ENCODE measurements at places on chromosomes 7 and 10.

DNA sequence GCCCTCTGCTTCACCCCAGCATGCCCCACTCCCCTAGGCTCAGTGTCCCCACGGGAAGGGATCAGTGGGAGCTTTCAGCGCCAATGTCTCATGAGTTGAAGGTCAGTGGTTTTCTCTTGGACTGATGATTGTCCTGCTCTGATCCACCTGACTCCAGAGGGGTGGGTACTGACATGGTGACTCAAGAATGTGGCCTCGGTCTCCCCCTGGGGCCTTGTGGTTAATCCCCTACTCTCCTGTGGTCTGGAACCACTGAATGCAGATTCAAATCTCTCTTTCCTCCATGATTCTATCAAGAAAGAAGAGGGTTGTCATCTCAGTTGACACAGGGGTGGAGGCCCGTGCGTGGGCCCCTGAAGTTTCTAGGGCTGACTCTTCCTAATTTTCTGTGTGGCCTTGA, 176.9 kb downstream of the RPS24 start:
- DNase-seq: no peak

DNA sequence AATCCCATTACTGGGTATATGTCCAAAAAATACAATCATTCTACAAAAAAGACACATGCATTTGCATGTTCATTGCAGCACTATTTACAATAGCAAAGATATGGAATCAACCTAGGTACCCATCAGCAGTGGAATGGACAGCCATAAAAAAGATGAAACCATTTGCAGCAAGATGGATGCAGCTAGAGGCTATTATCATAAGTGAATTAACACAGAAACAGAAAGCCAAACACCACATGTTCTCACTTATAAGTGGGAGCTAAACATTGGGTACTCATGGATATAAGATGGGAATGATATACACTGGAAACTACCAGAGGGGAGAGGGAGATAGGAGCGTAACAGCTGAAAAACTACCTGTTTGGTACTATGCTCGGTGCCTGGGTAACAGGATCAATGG, 154.0 kb downstream of the TMEM26 start:
- no peak for DNase-seq

GRCh38 chr7:8143151-8143874, 118.7 kb downstream of the ICA1 start:
- DNase-seq: no peak

DNA sequence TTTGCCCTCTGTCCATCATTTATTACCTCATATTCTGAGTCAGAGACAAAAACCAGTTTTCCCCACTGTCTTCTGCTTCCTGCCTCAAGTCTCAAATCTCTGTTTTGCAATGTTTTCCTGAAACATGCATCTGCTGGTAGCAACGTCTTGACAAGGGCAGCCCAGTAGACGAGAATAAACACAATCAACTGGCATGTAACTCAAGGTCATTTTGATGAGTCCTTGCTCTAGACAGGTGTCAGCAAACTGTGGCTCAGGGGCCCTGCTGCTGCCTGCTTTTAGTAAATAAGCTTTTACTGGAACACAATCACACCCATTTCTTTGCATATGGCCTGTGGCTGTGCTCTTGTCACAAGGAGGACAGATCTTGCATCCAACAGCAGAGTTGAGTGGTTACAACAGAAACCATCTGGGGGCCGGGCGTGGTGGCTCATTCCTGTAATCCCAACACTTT, 59.8 kb downstream of the ITIH5 start:
- DNase-seq: no peak

- no peak for DNase-seq
These were observed 188.3 kb upstream of the MEOX2 start for GRCh38 chr7:15874774-15875173.

- DNase-seq: no peak
These were observed 16.3 kb downstream of the TES start for GRCh38 chr7:116226664-116227063.

- DNase-seq: no peak
These were observed 9.3 kb downstream of the EVX1 start for GRCh38 chr7:27251652-27252590.

DNA sequence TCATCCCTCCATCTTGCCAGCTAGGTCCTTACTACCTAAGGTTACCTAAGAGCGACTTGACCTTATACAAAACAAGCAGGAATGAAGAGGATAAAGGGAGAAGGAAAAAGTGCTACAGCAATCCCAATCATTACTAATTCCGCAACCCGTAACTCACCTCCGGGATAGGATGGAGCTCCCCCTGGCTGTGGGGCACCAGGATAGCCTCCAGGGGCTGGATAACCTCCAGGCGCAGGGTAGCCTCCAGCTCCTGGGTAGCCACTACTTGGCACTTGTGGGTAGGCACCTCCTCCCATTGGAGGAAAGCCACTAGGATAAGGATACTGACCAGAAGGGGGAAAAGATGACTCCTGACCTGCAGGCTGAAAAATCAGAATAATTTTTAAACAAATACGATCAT, 15.8 kb downstream of the ANXA7 start:
- no peak for DNase-seq

- DNase-seq: no peak
These were observed 105.1 kb upstream of the ANK3 start for GRCh38 chr10:60494774-60495173.

DNA sequence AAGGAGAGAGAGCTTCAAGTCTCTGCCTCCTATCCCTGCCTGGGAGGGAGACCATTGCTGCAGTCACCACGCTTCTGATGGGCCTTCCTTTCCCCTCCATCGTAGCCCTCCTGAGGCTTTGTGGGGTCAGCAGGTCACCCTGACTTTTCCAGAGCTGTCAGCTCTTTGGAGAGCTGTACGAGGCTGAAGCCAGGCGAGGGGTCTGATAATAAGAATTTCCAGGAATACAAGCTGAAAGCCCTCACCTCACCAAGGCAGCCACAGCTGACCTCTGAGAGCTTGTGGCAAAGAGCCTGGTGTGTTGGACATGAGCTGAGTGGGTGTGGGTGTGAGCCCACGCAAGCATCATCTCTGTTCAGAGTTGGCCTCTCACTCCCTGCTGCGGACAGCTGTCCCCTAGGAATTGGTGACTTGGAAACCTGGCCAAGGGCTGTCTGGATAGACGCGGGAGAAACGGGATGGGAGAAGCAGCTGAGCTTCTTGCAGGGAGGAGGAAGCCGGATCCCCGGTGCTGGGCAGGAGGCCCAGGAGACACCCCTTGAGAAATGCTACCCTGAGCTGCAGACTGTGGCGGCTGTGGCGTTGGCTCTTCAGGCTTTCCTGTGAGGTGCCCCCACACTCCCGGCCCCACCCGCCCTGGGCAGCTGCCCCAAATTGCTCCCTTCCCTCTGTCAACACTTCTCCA, 122.1 kb upstream of the BTBD16 start:
- DNase-seq: no peak

GRCh38 chr7:2243458-2243857, 1.4 kb downstream of the NUDT1 start:
- no peak for DNase-seq

GRCh38 chr10:17143055-17143690, 13.6 kb upstream of the CUBN start:
- DNase-seq: no peak

GRCh38 chr10:70459061-70459773, 17.7 kb upstream of the NODAL start:
- no peak for DNase-seq

- DNase-seq: no peak
These were observed 299.9 kb upstream of the PITRM1 start for GRCh38 chr10:3472287-3473051.

DNA sequence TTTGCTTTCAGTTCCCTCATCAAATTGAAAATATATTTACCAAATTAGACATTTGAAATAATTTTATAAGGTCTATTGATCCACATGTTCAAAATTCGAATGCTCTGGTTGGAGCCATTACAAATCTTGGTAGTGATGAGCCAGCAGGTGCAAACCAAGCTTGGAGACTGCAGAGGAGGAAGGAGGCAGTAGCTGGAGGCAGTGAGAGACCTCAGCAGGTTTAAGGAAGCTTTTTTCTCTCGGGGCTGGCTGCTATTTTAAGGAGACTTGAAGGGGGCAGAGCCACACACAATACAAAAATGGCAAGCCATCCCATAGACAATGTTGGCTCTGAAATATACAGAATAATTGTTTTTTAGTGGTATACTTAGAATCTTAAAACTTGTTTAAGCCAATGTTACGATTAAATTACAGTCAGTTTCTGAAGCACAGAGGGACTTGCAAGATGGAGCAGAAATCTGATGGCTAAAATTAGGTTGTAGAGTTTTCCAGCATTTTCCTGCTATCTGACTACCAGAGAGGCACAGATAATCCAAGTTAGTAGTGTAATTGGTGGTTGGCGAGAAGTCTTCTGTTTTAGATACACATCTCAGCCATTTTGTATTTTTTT, 185.8 kb downstream of the SNX10 start:
- DNase-seq: no peak

DNA sequence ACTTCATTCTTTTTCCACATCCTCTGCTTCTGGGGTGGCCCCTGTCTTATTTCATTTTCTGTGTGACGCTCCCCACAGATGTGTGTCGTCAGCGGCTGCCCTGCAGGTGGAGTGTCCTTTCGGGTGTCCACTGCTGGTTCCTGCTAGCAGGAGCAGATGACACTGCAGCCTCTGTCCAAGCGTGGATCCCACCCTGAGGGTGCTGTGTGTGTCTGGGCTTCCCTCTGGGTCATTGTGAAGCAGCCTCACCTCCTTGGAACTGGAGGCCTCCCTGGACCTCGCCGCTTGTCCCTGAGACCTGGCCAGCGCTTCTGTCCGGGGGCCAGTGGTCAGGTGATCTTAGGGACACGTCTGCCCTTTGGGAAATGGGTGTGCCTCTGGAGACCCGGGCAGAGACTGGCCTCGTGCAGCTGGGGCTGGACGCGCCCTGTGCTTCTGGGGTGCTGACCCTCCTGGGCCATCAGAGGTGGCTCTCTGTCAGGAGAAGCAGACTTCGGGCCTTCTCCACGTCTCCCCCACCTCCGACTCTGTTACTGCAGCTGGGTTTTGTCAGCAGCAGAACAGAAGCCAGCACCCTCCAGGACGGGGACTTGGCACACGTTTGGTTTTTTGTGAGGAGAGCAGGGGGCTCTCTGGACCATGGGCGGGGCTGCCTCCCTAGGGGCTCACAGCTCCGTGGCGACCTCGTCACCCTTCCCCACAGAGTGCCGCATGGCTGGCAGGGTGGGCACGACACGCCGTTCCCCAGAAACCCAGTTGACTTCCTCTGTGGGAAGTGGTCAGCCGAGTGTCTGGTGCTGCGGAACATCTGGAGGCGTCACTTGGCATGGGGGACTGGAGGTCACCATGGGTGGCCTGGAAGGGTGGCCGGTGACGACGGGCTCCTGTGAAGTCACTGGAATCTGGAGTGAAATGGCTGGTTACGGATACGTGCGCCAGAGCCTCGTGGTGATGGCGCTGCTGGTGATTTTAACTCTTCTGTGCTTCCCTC, 48.4 kb downstream of the INPP5A start:
- no peak for DNase-seq

DNA sequence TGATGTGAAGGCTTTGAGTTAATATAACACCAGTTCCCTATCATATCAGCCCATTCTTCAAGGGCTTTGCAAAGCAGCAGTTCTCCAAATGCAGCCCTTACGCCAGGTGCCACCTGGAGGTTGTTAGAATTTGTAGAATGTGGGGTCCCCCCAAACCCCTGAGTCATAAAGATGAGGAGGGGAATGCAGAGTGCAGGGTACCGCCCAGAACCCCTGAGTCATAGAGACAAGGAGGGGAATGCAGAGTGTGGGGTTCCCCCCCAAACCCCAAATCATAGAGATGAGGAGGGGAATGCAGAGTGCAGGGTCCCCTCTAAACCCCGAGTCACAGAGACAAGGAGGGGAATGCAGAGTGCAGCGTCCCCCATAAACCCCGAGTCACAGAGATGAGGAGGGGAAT, 605.8 kb downstream of the PTPRN2 start:
- no peak for DNase-seq

- DNase-seq: no peak
These were observed 55.1 kb downstream of the PDZD8 start for GRCh38 chr10:117320050-117320665.

GRCh38 chr10:14697281-14697680, 77.4 kb downstream of the FAM107B start:
- DNase-seq: no peak

GRCh38 chr10:96814264-96814663, 17.8 kb upstream of the LCOR start:
- DNase-seq: no peak

DNA sequence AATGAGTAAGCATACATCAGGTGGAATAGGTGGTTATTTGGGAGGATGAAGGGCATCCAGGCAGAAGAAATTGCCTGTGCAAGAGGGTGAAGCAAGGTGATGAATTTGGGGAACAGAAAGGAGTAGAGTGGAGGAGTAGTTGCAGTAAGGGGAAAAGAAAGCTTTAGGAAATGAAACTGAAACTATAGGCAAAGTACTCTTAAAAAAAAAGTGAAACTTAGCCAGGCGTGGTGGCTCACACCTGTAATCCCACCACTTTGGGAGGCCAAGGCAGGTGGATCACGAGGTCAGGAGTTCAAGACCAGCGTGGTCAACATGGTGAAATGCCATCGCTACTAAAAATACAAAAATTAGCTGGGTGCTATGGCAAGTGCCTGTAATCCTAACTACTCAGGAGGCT, 17.6 kb downstream of the NUP205 start:
- DNase-seq: no peak

GRCh38 chr7:88219781-88220747, at the start of gene SRI:
TSS of gene SRI (minus strand) at chr7:88220038. CDS start at chr7:88220026, 12 bp downstream.
- DNase-seq: no peak

- DNase-seq: no peak
These were observed 28.6 kb downstream of the RTKN2 start for GRCh38 chr10:62239994-62240393.

DNA sequence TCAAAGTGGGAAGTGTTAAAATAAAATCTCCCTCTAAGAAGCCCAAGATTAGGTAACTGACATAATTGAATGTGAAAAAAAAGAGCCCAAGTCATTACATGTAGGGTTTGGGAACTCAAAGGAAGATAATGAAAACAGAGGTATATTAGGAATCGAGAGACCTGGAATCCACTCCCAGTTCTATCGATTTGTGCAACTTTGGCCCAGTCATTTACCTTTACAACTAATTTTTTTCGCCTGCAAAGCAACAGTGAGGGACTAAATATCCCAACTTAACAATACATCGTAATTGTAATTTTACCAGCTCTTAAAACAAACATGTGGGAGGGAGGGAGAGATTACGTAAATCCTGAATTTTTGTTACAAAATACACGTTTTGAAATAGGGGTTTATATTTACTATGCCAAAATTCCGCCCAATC, 1.4 kb downstream of the MINDY3 start:
- no peak for DNase-seq
